ENCODE measurements at places on chromosomes 2 and 18. TPM values are rescaled to one million over a fixed set of nuclear protein-coding genes. Genes with fewer than 3 reads are reported as not detected.

CCDC68 gene
- 7.4 TPM for total RNA-seq

EHBP1 gene
- total RNA-seq = 119 TPM

GPR155 gene
- 1.6 TPM for total RNA-seq

SERPINB4 gene
- not detected for total RNA-seq

SALL3 gene
- not detected for total RNA-seq

MYO7B gene
- total RNA-seq = not detected

SCN1A gene
- 0.09 TPM for total RNA-seq

HOXD3 gene
- total RNA-seq = not detected

SFT2D3 gene
- total RNA-seq = 7.0 TPM

COLEC12 gene
- 109 TPM for total RNA-seq

MAP4K4 gene
- total RNA-seq = 208 TPM

RPS27A gene
- total RNA-seq = 1,779 TPM

SH3RF3 gene
- 8.4 TPM for total RNA-seq

ERBB4 gene
- 0.16 TPM for total RNA-seq

FBXO41 gene
- total RNA-seq = 0.18 TPM

CAPN13 gene
- not detected for total RNA-seq

LYG1 gene
- 0.09 TPM for total RNA-seq

MATN3 gene
- total RNA-seq = 1.1 TPM

FAM168B gene
- total RNA-seq = 114 TPM

ZCCHC2 gene
- total RNA-seq = 12.8 TPM

CFAP210 gene
- not detected for total RNA-seq

UGT1A4 gene
- not detected for total RNA-seq

TAF4B gene
- total RNA-seq = 3.6 TPM

PLGLB2 gene
- total RNA-seq = not detected

FAP gene
- total RNA-seq = 150 TPM

SGPP2 gene
- not detected for total RNA-seq

CHRND gene
- not detected for total RNA-seq

IFIH1 gene
- total RNA-seq = 7.7 TPM

EFHD1 gene
- 0.45 TPM for total RNA-seq

POTEI gene
- not detected for total RNA-seq

FSHR gene
- not detected for total RNA-seq

TUBA3D gene
- not detected for total RNA-seq

CXCR1 gene
- total RNA-seq = not detected

SERPINB12 gene
- total RNA-seq = not detected

DSC2 gene
- total RNA-seq = 0.82 TPM

APCDD1 gene
- 0.09 TPM for total RNA-seq

IL36RN gene
- total RNA-seq = not detected

ACMSD gene
- total RNA-seq = not detected

ELOA2 gene
- total RNA-seq = not detected

ERICH2 gene
- not detected for total RNA-seq

SEMA4F gene
- total RNA-seq = 3.6 TPM

TUBA4A gene
- total RNA-seq = 9.7 TPM

NT5DC4 gene
- not detected for total RNA-seq

KCNJ3 gene
- total RNA-seq = not detected

KCNE4 gene
- 22.2 TPM for total RNA-seq

ARID5A gene
- 7.8 TPM for total RNA-seq

HSPD1 gene
- total RNA-seq = 158 TPM

CYS1 gene
- 7.0 TPM for total RNA-seq

GCG gene
- not detected for total RNA-seq

TRPM8 gene
- total RNA-seq = not detected

AMMECR1L gene
- 12.4 TPM for total RNA-seq

L3MBTL4 gene
- not detected for total RNA-seq

UPP2 gene
- not detected for total RNA-seq

NT5C1B gene
- not detected for total RNA-seq

RSAD2 gene
- 0.63 TPM for total RNA-seq
